SK-N-SH treated with all-trans-retinoic acid at 6 μM for 48 hours (cell line): ENCODE measurements at places on chromosomes 12 and 14.

DNA sequence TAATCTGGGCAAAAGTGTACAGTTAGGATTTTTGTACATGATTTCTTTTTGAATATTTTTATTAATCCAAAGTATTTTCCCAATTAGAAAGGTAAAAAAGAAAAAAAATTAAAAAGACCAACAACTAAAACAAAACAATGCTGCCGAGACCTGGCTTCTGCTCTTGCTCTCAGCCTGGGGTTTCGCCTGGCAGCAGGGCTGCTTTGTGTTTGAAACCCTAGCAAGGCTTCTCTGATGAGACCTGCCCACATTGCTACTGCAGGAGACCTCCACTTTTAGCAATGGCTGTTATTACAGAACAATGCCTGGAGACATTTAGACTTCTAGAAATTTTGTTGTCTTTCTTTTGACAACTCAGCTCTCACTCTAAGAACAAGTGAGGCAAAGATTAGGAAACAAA lies 1153.0 kb upstream of the TMEM132C start:
- ATAC-seq: no peak

GRCh38 chr14:57897144-57897748 lies 31.4 kb upstream of the SLC35F4 start:
- ATAC-seq: no peak

GRCh38 chr12:51442324-51442723 lies 17.7 kb downstream of the SLC4A8 start:
- ATAC-seq: no peak

- no peak for ATAC-seq
These were observed 45.0 kb downstream of the FAM186A start for GRCh38 chr12:50351120-50352043.

DNA sequence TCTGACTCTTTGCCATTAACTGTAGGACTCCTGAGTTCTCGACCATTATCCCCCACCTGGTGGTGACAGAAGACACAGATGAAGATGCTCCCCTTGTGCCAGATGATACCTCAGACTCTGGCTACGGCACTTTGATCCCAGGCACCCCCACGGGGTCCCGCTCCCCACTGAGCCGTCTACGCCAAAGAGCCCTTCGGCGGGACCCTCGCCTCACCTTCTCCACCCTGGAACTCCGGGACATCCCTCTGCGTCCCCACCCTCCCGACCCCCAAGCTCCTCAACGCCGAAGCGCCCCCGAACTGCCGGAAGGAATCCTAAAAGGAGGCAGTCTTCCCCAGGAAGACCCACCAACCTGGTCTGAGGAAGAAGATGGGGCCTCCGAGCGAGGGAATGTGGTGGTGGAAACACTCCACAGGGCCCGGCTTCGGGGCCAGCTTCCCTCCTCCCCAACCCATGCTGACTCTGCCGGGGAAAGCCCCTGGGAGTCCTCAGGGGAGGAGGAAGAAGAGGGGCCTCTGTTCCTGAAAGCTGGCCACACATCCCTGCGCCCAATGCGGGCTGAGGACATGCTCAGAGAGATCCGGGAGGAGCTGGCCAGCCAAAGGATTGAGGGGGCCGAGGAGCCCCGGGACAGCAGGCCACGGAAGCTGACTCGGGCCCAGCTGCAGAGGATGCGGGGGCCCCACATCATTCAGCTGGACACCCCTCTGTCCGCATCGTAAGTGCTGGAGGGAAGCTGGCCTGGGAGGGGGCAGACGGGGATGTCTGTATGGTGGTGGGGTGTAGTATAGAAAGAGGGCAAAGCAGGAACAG lies 14.4 kb downstream of the TNFRSF1A start:
- ATAC-seq: no peak
